Endothelial cell (in vitro differentiated cells): ENCODE measurements at places on chromosomes 6 and 20.

- no peak for DNase-seq
These were observed 38.5 kb downstream of the TRAM2 start for GRCh38 chr6:52538252-52538900.

DNA sequence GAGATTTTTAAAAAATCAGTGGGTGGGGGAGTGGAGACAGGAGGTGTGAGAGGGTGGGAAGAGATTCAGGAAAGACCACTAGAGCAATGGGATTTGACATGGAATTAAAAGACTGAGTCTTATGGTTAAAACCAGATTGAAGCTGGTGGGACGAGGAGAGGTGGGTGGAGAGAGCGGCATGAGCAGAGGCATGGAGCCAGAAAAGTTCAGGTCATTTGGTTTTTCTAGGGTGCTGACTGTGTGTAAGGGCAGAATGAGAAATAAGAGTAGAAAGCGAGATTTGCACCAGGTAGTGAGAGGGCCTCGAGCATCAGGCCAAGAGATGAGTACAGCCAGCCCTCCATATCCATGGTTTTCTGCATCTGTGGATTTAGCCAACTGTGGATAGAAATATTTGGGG is 121.3 kb downstream of the TCP11 start:
- DNase-seq, result no peak

GRCh38 chr6:45946887-45947286 is 68.8 kb downstream of the CLIC5 start:
- DNase-seq, result no peak

DNA sequence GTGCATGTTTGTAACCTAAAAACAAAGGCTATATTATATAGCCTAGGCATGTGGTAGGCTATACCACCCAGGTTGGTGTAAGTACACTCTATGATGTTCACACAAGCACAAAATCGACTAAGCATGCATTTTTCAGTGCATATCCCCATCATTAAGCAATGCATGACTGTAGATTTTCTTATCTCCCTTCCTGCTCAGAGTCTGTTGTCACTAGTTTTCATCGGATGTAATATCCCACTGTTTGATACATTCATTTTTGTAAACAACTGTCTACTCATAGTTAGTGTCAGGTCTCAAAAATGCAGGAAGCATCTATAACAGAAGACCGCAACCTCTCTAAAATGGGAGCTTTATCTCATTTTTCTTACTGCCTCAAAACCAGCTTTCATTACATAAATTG is 70.7 kb downstream of the GFRAL start:
- no peak for DNase-seq

GRCh38 chr6:99366852-99367251 is 17.4 kb upstream of the FAXC start:
- DNase-seq, result no peak

DNA sequence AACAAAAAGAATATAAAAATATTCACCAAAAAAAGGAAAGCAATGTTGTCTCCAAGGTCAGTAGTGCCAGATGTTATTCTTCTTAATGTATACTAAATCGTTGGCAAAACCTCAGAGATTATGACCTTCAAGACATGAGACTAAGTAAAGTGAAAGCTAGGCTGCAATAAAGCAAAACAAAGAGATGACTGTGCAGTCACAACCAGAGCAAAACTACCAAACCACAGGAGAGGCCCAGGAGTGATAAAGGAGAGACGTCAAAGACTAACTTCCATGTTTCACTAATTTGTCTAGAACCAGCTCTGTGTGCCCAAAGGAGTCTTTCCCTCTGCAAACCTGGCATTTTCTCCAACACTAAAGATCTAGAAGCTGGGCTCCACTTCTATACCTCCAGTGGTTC is 155.9 kb upstream of the POU3F2 start:
- DNase-seq, result no peak

- DNase-seq, result no peak
These were observed 425.8 kb downstream of the FRK start for GRCh38 chr6:115634887-115635286.

DNA sequence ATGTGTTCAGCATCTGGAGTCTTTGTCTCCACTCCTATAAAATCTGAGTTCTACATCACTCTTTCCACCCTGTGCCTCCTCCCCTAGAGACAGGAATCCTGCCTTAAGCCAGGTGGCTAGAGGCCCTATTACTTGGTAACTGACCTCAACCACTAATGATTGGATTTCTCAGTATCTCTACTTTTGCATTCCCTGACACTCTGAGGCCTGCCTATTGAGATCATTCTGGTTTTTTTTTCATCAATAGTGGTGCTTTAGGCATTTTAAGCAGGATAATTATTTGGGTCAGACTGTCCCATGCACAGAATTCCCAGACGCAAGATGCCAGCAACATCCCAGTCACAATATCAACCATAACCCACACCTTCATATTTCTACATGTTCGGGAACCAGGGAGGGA is 3.9 kb upstream of the GCM1 start:
- no peak for DNase-seq

DNA sequence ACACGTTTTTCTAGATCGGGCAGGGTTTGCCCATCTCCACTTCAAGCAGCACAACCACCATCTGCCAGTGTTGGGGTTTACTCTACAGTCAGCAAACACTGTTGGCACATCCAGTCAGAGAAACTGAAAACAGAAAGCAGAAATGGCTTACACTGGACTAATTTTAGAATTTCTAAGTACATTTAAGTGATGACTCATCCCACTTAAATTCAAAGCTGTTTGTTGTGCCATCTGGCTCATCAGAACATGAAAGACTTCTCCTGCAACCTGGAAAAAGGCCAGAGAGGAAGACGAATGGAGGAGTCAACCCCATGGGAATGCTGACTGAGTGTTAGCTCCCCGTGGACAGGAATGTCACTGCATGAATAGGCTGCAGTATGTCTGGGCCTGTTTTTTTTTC is 21.8 kb downstream of the FAM209B start:
- no peak for DNase-seq

DNA sequence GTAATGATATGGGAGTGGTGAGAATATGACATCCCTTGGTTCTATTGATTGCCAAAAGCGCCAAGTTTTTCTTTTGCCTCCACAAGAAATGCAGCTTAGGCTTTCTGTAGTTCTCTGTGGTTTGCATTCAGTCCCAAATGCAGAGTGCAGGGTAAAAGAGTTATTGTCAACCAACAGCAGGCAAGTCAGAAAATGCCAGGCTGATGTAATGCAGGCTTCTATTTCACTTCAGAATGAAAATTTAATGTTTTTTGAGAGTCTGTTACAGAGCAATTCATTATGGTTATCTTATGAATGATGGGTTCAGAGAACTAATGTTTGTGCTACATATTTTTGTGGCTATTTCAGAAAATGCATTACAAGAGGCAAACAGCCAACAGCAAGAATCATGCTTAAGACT is 293.5 kb downstream of the CENPW start:
- no peak for DNase-seq

GRCh38 chr6:43522547-43523261 is 5.8 kb downstream of the POLR1C start:
- DNase-seq, result no peak

GRCh38 chr6:98416027-98416426 is 418.3 kb upstream of the POU3F2 start:
- DNase-seq, result no peak

DNA sequence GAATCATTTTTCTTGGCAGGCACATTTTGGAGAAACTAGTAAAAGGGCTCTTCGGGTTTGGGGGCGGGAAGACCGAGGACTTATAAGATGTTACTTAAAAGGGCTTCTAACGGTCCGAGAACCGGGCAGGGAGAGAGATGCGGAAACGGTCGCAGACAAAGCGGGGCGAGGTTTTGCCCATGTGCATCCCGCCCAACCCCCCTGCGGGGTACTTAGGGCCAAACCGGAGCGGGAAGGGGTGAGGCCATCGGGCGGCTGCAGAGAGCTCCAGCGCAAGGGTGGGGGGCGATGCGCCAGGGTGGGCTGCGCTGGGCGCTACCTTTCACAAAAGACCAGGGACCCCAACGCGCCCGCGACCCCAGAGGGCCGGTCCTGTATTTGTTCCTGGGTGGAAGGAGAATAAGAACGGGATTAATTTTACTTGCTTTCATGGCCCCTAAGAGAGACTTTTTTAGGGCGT is 616 bp downstream of the TUBB start:
- peak; percentile 56 for DNase-seq

GRCh38 chr6:145891126-145891525 is 73.0 kb downstream of the SHPRH start:
- DNase-seq, result no peak

DNA sequence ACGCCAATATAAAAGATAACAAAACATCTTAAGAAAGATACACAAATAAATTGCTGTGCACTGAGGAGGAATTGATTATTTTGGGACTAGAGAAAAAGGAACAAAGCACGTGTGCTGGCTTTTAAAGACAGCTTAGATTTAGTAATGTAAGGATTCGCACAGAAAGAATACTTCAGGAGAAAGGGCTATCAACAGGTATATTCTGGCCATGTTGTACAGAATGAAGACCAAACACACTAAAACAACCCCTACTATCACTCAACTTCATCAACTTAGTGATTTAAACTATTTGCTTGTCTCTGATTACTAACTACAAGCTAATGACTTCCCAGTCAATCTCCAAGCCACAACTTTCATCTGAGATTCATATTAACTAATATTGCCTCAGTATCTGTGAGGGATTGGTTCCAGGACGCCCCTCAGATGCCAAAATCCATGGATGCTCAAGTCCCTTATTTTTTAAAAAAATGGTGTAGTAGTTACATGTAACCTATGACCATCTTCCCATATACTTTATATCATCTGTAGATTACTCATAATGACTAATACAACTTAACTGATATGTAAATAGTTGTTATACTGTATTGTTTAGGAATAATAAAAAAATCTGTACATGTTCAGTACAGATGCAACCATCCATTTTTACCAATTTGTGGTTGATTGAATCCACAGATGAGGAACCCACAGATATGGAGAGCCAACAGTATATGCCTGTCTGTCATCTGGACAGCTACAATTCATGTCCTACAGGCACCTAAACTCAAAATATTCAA is 4.5 kb downstream of the DEK start:
- DNase-seq, result no peak

DNA sequence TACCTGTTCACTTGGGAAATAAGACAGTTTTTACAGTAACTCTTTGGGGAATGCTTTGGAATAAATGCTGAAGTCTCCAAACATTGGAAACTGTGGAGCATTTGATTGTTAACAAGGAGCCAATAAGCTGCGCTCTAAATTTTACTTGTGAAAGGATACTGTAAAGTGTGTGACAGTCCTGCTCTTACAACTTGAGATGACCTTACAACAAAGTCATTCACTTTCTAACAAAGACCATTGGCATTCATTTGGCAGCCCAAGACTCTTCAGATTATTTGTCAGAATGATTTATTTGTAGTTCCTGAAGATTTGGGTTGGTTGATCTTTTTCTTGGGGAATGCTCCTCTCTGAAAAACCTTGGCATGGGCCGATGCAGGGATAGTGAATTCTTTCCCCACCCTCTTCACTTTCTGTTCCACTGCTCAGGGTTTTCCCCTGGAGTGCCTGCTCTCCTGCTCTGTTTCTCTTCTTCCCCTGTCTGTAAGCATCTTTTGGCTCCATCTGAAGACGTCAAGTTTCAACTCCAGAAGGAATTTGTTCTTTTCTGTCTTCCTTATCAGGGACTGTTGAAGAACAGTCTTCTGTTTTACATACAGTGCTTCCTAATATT is 116.4 kb downstream of the AKAP7 start:
- no peak for DNase-seq
